ENCODE measurements at places on chromosomes 12 and 14.

GRCh38 chr14:102499401-102500157 is 10.0 kb downstream of the ANKRD9 start:
- no peak for DNase-seq

- DNase-seq: peak; percentile 19
Measured at GRCh38 chr12:78209846-78210505, 379.3 kb downstream of the NAV3 start.

GRCh38 chr12:102329883-102330282 is 132.2 kb upstream of the PMCH start:
- no peak for DNase-seq

- DNase-seq: no peak
Measured at GRCh38 chr12:69906411-69907216, 81.6 kb downstream of the MYRFL start.

- DNase-seq: no peak
Measured at GRCh38 chr14:59905188-59905587, 14.8 kb upstream of the LRRC9 start.

- no peak for DNase-seq
Measured at GRCh38 chr14:83196236-83196635, 1662.6 kb upstream of the SEL1L start.

DNA sequence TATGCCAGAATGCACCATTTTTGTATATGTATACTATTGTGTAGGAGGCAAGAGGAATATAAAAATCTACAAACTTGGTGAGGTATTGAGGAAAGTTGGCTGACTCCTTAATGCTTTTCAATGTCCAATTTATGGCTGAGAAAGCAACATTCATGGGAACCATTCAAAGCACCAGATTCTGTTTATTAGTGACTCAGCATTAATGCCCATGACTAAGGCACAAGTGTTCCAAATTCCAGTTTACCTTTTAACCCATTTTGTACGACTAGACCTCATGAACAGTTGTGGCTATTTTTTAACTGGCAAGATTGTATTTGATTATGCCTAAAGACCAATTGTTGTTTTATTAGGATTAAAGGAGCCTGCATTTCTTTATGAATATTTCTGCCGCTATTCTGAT is 375.4 kb upstream of the ATP2B1 start:
- no peak for DNase-seq

DNA sequence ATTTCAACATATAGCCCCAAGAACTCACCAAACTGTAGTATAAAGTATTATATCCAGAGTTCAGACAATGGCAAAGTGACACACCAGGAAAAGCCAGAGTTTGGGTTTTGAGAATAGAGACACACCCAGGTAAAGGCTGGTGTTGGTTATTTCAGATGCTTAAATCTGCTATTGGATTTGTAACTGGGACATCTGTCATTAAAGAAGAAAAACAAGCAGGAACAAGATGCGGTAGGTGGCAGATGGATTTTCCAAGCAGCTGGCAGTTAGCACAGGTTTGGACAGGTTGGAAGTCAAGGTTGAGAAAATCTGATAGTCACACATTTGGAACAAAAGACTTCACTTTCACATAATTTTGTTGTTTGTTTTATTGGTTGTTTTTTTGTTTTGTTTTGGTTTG is 14.4 kb upstream of the CDK17 start:
- no peak for DNase-seq

GRCh38 chr12:92295523-92295922 is 149.9 kb upstream of the BTG1 start:
- DNase-seq: no peak

Measured in amygdala (tissue), 56 donors.